ENCODE measurements at places on chromosomes 3 and 15. TPM values are rescaled to one million over a fixed set of nuclear protein-coding genes. Genes with fewer than 3 reads are reported as not detected.

PODXL2 gene
- 39.6 TPM for total RNA-seq

DNA sequence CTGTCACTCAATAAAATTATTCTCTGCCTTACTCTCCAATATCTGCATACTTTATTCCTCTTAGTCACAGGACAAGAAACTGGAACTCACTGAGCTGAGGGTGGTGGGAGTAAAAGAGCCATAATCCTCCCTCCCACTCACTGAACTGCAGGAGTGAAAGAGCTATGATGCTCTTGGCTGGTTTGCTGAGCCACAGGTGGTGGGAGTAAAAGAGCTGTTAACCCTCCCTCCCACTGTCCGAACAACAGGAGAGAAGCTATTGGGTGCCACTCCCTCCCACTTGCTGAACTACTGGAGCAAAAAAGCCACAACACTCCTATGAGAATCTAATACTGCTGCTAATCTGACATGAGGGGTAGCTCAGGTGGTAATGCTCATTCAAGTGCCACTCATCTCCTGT is 391.0 kb downstream of the NSUN3 start:
- DNase-seq: no peak

GRCh38 chr15:40925863-40926658 is 3.1 kb upstream of the DLL4 start:
- DNase-seq: no peak

DNA sequence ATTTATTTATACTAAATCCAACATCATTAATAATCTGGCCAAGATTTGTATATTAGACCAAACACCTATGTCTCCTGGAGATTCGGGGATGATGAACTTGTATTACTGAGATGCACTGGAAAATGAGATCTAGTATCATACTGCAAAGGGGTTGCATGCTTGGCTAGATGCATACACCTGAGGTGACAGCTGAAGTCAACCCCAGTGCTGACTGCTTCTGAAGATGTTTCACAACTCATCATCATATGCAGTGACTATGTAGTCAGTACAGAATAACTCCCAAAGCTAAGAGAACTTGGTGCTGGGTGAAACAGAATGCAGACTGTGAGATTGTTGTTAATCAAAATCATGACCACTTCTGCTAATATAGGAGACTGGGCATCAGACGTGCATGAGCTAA is 1114.2 kb downstream of the NSUN3 start:
- no peak for DNase-seq

All from K562 (cell line).